ENCODE measurements at places on chromosomes 11 and 22.
A peak's percentile ranks its signal among the peaks of the same experiment; 100 is the strongest.

DNA sequence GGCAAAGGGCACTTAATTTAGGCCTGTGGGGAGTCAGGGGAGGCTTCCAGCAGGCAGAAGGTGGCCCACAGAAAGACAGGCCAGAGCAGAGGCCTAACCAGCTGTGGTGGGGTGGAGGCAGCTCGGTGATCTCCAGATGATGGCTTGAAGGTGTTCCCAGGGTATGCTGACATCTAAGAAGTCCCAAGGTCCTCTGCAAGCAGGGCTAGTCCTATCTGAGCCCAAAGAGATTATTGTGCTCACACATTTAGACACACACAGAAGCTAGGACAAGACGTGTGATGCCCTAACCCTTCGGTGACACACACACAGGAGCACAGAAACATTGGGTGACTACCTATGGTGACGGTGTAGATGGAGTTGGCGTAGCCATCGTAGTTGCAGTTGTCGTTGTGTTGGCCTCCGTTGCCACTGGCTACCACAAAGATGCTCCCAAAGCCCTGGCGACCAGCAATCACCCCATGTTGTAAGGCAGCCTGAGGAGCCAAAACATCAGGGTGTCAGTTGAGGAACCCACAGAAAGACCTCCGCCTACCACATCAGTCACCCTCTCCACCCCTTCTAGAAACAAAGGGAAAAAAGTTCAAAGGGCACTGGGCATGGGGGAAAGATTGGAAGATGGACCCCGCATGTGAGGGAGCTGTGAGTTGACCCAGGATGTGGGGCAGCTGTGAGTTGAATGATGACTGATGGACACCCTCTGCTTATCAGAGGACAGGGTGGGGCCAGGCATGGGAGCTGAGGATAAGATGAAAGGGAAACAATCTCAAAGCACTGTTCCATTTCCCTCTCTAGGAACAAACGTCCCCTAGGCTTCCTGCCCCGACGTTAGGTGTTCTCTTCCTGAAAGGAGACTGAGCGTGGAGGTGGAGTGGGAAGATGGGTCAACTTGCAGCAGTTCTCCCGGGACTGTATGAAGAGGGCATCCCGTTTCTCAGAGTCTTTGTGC is 7.9 kb downstream of the PCSK7 start:
- DNase-seq: no peak

GRCh38 chr11:9030601-9031000 is 26.8 kb upstream of the NRIP3 start:
- DNase-seq: no peak

GRCh38 chr11:26188554-26188953 is 143.4 kb upstream of the ANO3 start:
- no peak for DNase-seq

GRCh38 chr11:83158965-83159901 is 2.3 kb downstream of the PCF11 start:
- DNase-seq: no peak

- DNase-seq: no peak
Measured at GRCh38 chr11:134577751-134578395, 165.8 kb upstream of the B3GAT1 start.

DNA sequence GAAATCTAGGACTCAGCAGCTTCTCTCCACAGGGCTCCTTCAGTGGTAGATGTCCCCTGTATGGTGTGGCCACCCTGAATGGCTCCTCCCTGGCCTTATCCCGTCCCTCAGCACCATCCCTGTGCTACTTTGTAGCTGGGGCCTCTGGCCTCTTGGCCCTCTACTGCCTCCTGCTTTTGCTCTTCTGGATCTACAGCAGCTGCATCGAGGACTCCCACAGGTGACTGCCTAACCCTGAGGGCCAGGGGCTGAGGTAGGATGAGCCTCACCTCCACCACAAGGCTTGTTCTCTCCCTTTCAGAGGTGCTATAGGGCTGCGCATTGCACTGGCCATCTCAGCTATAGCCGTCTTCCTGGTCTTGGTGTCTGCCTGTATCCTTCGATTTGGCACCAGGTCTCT is 1.8 kb downstream of the TMEM179B start:
- no peak for DNase-seq

GRCh38 chr11:131378931-131379330 is 8.5 kb downstream of the NTM start:
- no peak for DNase-seq

GRCh38 chr11:109109150-109109549 is 312.8 kb upstream of the C11orf87 start:
- DNase-seq: no peak

DNA sequence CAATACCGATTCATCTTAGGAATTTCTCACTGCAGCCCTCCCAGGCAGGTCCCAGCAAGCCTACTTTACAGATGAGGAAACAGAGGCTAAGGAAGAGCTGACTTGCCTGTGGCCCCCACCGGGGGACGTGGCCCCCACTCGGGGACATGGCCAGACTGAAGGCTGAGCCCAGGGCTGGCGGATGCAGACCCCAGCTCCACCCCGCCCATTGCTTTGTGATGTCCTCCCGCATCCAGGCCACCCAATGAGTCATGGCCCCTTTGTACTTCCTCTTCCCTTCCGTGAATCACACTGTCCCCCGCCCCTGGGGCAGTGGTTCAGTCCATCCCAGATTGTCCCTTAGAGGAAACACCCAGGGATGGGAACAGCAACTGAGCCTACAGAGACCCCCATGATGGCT is 116.0 kb upstream of the ANO1 start:
- no peak for DNase-seq

- DNase-seq: no peak
Measured at GRCh38 chr22:40008726-40009291, 14.1 kb downstream of the FAM83F start.

DNA sequence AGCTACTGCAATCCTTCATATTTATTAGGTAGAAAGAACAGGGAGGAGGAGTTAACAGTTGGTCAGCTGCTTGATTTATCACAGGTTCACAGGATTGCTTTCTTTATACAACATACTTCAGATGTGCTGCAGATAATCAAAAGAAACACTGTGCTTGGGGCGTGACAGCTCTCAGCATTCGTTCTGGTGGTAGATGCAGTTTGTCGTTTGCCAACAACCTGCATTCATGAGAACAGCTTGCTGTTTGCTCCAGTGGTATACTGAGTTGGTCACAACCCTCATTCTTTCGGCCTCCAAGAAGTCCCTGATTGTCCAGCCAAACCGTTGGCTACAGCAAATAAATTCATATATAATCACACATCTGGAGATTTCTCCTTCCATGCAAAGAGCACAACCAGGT is 120.5 kb downstream of the ZNF280B start:
- no peak for DNase-seq

DNA sequence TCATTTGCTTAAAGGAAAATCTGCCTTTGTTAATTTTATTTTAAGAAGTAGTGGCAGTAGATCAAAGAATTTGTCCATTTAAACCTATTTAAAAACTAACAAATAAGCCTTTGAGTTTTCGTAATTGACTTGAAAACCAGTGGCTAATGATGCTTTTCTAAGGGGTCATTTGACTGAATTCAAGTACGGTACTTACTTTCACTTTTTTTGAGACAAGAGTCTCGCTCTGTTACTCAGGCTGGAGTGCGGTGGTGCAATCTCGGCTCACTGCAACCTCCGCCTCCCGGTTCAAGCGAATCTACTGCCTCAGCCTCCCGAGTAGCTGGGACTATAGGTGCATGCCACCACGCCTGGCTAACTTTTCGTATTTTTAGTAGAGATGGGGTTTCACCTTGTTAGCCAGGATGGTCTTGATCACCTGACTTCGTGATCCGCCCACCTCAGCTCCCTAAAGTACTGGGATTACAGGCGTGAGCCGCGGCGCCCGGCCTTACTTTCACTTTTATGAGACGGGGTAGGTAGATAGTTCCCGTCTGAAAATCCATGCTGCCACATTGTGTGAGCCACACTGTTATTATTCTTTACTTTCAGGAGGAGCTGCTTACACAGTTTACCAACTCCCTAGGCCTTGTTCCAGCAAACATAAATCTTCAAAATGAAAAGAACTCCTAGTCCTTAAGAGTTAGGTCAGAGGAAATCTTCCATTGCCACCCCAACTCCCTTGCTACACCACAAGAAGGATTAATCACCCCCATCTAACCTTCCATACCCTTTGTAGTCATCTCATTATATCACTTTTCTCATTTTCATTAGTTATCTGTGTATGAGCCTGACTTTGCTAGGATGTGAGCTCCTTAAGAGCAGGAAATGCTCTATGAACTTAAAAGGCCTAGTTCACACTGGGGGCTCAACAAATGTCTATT is 926.6 kb upstream of the CCDC90B start:
- DNase-seq: no peak

DNA sequence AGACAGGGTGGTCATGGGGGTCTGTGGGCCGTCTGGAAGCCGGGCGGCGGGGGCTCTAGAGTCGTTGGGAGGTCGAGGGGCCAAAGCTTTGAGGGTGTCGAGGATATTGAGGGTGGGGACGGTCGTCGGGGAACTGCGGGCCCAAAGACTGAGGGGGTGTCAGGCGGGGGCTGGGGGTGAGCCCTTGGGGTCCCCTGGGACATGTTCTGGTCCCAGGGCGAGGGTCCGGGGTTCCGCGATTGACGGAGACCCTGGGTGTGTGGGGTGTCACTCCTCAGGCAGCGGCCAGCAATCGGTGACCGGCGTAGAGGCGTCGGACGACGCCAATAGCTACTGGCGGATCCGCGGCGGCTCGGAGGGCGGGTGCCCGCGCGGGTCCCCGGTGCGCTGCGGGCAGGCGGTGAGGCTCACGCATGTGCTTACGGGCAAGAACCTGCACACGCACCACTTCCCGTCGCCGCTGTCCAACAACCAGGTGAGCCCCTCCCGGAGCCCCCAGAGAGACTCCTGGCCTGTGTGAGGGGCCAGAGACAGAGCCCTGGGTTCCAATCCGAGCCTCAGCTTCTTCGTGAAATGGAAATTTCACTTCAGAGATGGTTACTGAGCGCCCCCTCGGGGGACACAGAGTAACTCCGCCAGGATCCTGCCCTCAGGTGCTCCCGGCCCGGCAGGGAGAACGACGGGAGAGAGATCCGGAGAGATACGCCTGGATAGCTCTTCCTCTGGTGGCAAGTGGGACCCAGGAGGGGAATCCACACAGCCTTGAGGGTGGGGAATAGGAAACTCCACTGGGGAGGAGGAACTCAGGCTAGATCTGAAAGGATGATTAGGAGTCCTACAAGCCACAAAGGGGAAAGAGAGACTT is 714 bp downstream of the SDF2L1 start:
- peak; percentile 37 for DNase-seq

- no peak for DNase-seq
Measured at GRCh38 chr11:134155456-134155855, 68.3 kb downstream of the NCAPD3 start.

GRCh38 chr22:18035751-18036150 is 11.4 kb upstream of the MICAL3 start:
- no peak for DNase-seq
